Right renal cortex interstitium (tissue), 3 donors: ENCODE measurements at places on chromosomes 5 and 9. TPM values are rescaled to one million over a fixed set of nuclear protein-coding genes. Genes with fewer than 3 reads are reported as not detected.

DNA sequence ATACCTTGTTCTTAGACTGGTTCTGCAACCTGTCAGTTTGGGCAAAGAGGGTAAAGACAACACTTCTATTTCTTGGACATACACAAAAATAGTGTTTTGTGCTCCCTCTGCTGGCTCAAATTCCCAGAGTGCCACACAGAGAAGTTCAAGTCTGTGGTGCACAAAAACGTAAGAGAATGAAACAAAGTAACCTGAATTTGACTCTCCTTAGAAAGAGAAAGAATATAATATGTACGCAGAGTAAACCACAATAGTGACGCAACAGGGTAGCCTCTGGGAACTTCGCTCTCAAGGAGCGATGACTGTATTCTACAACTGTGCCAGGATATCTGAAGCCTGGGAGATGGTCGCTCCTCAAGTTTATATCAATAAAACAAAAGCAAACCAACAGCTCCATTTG lies 18.5 kb downstream of the DDX31 start:
- no peak for DNase-seq

GRCh38 chr5:126640866-126641265 lies 40.1 kb downstream of the PHAX start:
- no peak for DNase-seq

DNA sequence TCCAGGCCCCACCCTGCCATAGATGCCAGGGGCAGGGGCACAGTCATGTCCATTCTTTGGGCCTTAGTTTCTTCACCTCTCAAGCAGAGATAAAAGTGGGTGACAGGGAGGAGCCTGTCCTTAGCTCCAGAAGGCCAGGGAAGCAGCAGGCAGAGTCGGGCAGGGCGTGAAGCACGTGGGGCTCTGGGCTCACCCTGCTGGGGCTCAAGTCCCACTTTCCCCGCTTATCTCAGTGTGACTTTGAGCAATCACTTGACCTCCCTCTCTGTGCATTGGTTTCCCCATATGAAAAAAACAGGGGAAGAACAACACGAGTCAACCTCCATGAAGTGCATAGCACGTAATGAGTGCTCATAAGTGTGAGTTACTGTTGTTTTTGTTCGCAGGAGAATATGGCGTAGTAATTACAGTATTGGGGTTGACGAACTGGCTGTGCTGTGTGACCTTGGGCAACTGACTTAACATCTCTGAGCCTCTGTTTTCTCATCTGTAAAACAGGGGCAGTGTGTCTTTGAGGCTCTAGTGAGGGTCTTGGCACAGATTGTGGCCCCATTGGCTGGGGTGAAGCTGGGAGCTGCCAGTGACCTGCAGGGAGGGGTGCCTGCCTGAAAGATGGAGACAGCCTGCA lies 39.9 kb upstream of the HAND1 start:
- DNase-seq = no peak

Gene SARDH
- polyA plus RNA-seq = 9.5 TPM

Gene C9orf153
- polyA plus RNA-seq = not detected

Gene SLC4A9
- polyA plus RNA-seq = 18.1 TPM

DNA sequence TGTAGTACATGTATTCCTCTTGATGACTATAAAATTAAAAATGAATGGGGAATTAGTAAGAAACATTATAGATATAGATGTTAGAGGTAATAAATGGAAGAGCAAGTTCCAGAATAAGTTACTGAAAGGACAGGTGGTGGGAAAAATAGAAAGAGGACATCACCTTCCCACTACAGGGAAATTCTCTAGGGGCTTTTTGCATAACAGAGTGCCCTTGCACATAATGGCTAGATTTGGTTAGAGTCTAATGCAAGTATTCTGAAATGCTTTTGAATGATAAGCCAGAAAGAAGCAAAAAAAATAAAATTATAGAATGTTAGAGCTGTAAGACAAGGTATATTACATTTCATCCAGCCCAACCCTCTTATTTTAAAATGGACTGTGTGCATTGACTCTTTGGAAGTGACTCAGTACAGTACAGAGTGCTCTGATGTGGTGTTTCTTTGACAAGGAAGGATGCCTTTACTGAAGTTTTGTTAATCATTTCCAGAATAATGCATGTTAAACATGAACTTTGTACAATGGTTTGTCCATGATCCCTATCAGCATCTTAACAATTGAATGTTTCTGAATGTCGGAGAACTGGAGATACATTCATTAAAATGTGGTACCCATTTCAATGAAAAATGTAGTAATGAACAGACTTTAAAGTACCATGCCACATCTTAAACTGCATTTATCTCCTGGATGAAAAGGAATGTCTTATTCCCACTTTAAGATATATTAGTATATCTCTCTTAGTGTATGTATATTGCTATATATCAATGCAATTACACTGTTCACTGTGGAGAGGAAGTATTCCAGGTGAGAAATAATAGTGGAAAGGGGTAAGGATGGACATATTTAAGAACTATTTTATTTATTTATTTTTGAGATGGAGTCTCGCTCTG lies 391.1 kb downstream of the ADGRV1 start:
- no peak for DNase-seq
